ENCODE measurements at places on chromosomes 16 and 17.

DNA sequence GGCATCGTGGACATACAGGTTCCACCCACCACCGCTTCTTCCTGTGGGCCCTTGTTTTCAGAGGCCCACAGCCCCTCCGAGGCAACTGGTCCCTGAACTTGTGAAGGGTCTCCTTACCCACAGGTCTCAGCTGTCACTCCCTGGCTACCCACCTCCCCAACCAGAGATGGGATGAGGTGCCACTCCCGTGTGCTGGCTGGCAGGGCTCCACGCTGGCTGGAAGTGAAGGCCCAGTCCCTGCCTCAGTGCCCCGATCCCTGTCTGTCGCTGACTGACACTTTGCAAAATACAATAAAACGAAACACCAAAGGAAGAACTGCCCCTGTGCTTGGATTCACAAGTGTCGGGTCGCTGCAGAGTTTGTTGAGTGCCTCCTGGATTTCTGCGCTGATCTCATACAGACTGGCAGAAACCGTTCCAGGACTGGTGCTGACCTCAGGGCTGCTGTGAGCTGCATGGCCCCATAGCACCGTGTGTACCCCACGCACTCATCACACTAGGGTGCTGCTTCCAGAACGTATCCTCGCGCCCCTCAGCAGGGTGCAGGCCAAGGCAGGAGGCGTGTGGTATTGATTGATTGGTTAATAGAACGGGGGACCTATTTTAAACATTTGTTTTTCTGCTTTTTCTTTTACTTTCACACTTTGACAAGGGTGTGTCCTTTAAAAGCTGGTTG is 57.0 kb downstream of the PGS1 start:
- DNase-seq = no peak

- no peak for DNase-seq
Observed at GRCh38 chr17:29726715-29727252, 104.1 kb upstream of the CORO6 start.

DNA sequence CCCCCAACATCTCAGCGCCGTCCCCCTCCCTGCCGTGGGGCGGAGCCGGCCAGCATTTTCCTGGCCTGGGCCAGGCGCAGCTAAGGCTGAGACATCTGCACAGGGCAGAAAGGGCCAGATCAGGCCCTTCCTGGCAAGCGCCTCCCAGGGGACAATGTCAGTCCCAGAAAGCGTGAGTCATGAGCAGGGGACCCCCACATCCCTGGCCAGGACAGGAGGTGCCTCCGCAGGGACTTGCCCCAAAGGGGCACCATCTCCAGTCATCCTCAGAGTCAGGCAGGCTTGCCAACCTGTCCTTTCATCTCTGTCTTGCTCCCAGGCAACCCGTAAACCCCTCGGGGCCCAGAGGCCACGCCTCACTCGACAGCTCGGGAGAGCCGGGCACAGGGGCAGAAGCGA is 43.2 kb downstream of the SOCS1 start:
- DNase-seq = no peak

- no peak for DNase-seq
Observed at GRCh38 chr17:65099941-65100315, 37.2 kb upstream of the RGS9 start.

GRCh38 chr16:5046914-5047313 is 13.2 kb upstream of the NAGPA start:
- DNase-seq = no peak

GRCh38 chr17:32502710-32503109 is 15.9 kb downstream of the CDK5R1 start:
- no peak for DNase-seq

DNA sequence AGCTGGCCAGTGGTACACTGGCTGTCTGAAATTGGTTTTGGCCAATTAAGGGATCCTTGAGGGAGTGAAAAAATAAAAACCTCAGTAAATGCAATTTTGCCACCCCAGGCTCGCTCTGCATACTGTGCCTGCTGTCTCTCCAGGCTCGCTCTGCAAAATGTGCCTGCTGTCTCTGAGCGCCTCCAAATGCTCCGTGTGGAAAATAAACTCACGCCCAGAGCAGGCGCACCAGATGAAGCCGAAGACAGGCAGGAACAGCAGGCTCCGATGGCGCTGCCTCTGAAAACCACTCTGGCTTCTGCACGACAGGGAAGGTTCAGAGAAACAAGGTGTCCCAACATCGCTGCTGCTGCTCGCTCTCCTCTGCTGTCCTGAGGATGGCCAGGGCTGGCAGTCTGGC is 29.1 kb downstream of the SNN start:
- no peak for DNase-seq

DNA sequence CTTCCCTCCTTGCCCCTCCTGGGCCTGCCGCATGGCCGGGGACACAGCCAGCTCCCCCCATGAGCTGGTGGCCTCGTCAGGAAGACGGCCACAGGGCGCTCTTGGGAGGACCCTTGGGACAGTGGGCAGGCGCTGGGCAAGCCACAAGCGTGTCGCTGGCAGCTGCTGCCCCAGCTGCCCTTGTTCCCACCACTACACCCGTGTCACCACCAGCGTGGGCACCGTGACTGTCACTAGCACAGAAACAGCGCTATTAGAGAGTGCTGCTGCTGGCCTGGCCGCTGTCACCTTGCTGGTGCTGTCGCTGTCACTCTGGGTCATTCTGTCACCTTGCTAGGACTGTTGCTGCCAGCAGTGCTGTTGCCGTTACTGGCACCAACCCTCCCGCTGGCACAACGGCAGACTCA is 47.2 kb downstream of the ZFPM1 start:
- no peak for DNase-seq

GRCh38 chr16:8740775-8741355 is 56.6 kb downstream of the TMEM186 start:
- no peak for DNase-seq

- DNase-seq = no peak
Observed at GRCh38 chr16:70512456-70512855, 10.9 kb downstream of the COG4 start.

DNA sequence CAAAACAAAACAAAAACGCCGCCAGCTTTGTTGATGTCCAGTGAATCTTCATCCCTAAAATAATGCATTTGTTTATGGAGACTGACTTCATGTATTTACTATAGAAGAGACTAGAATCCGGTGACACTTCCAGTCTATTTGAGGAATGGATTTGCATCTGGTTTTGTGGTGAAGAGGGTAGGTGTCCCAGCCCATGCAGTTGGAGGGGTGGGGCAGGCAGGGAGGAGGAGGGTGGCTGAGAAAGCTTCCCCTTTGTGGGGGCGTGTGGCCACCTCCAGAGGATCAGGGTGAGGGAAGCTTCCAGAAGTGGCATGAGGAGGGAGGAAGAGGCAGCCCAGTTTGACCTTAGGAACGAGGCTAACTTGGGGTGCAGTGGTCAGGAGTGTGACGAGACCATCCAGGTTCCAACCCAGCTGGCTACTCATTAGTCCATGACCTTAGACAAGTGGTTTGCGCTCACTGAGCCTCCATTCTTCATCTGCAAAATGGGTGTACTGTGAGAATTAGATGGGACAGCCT is 69.5 kb downstream of the CMIP start:
- no peak for DNase-seq

DNA sequence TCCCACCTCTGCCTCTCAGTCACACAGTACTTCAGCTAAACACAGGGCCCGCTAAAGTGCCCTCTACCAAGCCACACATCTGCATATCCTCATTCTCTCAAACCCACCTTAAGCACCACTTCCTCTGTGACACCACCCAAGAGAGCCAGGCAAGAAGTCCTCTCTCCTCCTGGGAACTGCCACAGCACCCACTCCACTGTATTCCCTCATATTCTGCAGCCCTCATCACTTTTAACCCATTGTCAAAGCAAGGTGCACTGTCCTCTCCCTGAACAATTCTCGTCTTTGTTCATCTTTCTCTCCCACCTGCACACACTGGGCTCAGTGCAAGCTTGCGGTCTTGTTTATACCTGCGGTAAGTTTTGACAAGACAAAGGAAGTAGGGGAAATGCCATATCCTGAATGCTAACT is 13.6 kb downstream of the CHD9 start:
- no peak for DNase-seq

DNA sequence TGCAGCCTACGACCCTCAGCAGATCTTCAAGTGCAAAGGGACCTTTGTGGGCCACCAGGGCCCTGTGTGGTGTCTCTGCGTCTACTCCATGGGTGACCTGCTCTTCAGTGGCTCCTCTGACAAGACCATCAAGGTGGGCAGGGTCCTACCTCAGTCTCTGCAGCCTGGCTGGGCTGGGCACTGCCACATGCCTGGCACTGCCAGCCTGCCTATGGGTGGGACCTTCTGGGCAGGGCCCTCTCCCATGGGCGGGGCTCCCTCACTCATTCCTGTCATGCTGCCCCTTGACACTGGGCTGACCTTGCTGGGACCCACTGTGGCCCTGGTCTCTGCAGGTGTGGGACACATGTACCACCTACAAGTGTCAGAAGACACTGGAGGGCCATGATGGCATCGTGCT is 18.3 kb downstream of the TRAF7 start:
- DNase-seq = no peak

DNA sequence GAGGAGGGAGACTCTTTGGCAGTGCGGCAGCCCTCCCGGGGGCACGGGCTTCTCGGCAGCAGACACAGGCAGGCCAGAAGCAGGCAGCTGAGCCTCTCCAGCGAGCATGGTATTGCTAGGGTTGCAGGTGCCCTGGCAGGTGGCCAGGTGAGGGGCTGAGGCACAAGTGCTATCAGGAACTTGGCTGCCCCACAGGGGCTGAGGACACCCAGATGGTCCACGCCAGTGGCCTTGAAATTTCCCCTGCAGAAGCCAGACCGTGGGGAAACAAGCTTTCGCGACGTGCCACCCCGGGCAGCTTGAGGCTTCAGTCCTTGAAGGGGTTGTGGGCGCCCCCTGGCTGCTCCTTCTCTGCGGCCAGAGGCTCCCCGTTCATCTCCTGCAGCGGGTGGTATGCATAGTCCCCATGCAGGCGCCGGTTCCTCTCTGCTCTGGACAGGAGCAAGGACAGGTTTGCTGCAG is 8.5 kb downstream of the NAGPA start:
- no peak for DNase-seq

DNA sequence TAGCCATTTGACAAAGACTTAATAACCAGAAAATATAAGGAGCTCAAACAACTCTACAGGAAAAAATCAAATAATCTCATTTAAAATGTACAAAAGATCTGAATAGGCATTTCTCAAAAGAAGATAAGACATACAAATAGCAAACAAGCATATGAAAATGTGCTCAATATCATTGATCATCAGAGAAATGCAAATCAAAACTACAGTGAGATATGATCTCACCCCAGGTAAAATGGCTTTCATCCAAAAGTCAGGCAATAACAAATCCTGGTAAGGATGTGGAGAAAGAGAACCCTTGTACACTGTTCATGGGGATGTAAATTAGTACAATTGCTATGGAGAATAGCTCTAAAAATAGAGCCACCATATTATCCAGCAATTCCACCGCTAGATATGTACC is 43.1 kb downstream of the HSD17B2 start:
- no peak for DNase-seq

- DNase-seq = no peak
Observed at GRCh38 chr17:34639706-34640425, 60.5 kb downstream of the TMEM132E start.

GRCh38 chr16:28082624-28083023 is 19.1 kb upstream of the GSG1L start:
- no peak for DNase-seq

DNA sequence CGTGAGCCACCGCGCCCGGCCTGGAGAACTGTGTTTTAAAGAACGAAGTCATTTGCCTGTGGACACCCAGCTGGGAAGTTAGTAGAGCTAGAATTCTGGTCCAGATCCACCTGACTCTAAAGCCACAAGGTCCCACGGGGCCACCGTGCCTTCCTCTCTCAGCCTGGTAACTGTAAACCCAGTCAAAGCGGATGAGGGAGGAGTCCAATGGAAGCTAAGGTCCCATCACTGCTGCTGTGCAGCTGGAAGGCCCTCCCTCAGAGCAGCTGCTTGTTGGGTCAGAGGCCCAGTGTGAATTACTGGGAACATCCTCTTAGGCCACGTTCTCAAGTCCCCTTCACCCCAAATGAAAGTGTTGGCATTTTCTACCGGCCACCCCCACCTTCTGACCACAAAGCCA is 48.8 kb upstream of the CACNG5 start:
- no peak for DNase-seq

DNA sequence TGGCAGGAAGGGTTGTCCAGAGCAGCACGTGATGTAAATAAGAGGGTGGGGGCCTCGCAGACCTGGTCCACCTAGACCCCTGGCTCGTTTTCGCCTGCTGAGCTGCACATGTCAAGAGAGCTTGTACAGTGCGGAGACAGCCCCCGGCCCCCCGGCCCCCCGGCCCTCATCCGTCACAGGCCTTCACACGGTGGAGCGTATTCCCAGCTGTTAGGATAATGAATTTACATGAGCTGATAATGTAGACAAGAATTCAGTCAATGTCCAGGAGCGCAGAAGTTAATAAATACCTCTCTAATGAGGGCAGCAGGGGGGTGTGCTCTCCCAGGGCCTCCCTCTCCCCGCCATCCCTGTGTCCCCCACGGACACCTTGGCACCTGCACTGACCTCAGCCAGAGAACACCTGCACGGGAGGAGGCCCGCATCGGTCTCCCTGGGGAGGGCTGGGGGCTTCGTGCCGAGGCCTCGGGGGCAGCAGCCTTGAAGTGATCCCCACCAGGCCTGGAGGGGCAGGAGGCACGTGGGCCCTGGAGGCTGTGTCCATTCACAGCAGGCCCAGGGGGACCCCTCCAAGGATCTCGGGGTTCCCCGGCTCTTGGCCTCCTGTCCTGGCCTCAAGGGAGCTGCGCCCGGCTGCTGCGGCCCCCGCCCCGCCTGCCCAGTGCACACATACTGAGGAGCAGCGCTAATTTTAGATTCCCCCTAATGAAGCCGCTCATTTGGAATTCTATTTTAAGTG is 14.6 kb downstream of the GSE1 start:
- DNase-seq = no peak

DNA sequence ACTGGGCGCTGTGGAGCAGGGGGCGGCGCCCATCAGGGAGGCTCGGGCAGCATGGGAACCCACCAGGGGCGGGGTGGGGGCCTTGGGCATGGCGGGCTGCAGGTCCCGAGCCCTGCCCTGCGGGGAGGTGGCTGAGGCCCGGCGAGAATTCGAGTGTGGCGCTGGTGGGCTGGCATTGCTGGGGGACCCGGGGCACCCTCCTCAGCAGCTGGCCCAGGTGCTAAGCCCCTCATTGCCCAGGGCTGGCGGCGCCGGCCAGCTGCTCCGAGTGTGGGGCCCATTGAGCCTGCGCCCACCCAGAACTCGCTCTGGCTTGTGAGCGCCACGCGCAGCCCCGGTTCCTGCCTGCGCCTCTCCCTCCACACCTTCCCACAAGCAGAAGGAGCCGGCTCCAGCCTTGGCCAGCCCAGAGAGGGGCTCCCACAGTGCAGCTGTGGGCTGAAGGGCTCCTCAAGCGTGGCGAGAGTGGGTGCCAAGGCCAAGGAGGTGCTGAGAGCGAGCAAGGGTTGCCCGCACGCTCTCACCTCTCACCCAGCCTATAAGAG is 5.9 kb downstream of the ALDH3A2 start:
- no peak for DNase-seq

GRCh38 chr17:13704333-13704732 is 102.6 kb upstream of the HS3ST3A1 start:
- no peak for DNase-seq

Data from amniotic stem cell (primary cell).